ENCODE measurements at places on chromosomes 1 and 21.

DNA sequence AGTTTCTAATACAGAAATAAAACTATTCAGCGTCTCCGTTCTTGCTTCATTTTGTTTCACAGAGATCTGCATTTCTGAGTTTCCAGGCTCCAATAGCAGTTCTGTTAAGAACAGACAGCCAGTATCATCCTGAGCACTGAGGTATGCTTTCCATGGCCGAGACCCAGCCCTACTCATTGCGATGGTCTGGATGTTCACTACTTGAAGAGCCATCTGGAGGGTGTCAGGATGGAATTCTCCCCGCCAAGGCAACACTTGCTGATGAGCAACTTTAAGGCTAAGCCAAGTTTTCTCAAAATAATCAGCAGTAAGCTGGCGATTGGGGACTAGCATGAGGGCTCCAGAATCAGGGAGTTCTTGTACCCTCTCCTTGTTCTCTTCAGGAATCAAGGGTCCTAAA, 7.7 kb upstream of the BCL2L15 start:
- no peak for DNase-seq

- DNase-seq = no peak
These were observed 25.8 kb upstream of the LRRC8C start for GRCh38 chr1:89607156-89607555.

- no peak for DNase-seq
These were observed 263.9 kb upstream of the KAZN start for GRCh38 chr1:14334336-14335176.

DNA sequence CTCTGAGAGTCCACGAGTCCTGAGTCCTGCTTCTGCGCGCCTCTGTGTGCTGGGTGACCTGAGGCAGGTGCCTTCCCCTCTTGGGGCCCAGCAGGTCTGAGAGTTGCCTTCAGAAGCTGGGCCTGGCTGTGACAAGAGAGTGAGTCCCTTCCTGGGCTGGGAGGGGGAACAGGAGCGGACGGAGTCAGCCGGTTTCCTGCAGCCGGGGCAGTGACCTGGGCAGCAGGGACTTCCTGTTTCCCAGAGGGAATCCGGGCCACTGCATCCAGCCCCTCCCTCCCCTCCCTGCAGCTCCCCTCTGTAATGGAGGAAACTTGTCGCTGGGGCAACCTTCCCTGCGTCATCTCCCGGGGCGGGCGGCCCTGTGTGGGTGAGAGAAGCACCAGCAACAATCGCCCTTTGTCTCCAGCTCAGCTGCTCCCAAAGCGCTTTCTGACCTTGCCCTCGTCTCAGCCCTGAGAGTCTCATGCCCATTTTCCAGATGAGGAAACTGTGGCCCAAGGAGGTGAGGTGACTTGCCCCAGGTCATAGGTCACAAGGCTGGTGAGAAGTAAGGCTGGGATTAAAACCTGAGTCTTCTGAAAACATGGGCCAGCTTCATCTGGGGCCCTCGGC, 61.1 kb downstream of the SDC3 start:
- DNase-seq = peak; percentile 94

- DNase-seq = no peak
These were observed 323.8 kb downstream of the AMY1C start for GRCh38 chr1:104073463-104073902.

DNA sequence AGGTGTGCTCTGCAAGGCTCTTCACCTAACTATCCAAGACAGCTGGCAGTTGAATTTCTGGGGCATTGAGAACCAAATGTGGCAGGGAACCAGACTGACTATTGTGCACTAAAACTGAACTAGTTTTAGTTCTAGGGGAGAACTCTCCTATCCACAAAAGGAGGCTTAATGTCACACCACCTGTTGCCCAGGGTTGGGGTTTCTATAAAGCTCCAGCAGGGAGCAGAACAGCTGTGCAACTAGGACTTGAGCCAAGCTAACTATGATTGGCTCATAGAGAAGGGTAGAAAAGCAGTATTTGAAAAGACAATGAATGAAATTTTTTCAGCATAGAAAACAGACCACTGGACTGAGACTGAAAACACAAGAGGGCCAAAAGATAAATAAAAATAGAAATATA, 53.3 kb upstream of the FGGY start:
- no peak for DNase-seq

DNA sequence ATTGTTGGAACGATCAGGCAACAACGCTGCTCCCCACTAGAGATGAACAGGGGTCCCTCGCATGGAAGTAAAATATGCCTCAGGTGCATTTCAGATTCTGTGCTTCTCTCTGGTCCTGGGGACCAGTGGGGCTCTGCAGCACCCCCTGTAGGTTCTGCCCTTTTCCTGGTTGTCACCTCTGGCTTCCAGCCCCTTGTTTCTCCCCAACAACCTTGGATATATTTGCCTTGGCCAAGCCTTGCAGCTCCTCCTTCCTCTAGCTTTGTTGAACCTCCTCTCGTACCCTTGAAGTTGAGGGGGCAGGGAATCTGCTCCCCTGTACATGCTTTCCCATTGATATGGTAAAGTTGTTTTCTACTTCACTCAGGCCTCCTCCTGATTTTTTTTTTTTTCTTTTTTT, 5.4 kb upstream of the RGSL1 start:
- DNase-seq = no peak

- DNase-seq = no peak
These were observed 3.5 kb downstream of the NTMT2 start for GRCh38 chr1:170149241-170149640.

DNA sequence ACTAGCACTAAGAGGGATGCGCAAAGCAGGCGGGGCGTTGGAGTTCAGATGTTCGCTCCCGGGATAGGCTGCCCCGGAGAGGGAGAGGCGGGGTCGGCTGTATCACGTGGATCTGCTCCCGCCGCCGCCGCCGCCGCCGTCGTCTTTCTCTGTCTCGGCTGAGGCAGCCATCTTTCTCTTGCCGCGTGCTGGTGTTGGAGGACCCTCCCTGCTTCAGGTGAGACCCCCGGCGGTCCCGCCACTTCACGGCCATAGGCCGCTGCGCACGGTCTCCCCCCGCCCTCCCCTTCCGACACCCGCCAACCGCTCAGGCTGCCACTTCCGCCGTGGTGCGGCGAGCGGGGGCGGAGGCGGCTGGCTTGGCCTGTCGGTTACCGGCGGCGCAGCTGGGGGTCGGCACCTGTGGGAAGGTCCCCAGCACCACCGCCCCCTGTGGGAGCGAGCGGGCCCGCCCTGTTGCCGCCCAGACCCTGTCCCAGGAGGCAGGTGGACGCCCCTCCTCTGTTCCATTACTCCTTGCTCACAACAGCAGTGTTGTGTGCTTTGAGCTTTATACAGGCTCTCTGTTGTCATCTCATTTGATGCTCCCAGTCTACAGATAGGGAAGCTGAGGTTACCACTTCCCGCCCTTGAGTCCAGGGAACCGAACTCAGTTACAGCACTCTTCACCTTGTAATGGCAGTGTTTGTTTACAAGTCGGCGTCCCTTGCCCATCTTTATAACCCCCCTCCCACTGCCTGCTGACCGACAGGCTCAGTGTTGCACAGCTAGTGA, at the start of gene BTF3L4:
TSS of gene BTF3L4 (plus strand) at position 133 of the 774 bp plus-strand sequence. CDS start 3,553 bp downstream, outside the sequence.
- peak; percentile 98 for DNase-seq

- no peak for DNase-seq
These were observed 239.0 kb downstream of the LMX1A start for GRCh38 chr1:165117482-165117881.

DNA sequence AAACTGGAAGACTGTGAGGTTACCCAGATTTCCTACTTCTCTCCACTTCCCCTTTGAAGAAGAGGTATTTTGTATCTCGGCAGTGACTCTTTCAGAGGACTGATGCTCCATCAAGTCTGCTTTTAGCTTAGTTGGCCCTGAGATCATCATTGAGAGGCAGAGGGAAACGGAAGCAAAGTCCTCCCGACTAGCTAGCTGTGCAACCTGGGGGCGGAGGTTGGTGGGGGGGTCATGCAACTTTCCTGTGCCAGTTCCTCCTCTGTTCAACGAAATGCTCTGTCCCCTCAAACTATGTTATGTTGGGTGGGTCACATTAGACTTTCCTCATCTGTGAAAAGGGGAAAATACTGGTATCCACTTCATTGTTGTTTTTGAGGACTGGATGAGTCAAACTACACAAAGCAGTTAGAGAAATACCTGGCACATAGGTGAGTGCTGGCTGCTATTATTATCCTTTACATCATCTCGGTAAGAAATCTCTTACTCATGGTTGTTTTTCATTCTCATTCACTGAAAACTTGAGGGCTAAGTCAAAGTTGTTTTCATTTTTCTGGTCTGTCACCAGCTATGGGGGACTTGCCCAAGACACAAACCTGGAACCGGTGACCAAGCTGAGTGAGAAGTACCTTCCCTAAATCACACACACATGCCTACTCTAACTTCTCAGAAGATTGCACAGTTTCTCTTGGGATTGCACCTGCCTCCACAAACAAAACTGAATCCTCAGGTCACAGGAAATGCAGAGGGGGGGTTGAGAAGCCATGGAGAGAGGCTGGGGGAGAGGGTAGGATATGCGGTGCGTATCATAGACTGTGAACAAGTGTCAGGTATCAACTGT, 83.3 kb downstream of the ABCA4 start:
- no peak for DNase-seq

GRCh38 chr1:37031429-37031828, 2.9 kb downstream of the GRIK3 start:
- no peak for DNase-seq

GRCh38 chr1:156727926-156728598, at the start of gene METTL25B:
METTL25B (plus strand) TSS chr1:156728469; CDS start chr1:156729105, 636 bp downstream.
- DNase-seq = peak; percentile 83

DNA sequence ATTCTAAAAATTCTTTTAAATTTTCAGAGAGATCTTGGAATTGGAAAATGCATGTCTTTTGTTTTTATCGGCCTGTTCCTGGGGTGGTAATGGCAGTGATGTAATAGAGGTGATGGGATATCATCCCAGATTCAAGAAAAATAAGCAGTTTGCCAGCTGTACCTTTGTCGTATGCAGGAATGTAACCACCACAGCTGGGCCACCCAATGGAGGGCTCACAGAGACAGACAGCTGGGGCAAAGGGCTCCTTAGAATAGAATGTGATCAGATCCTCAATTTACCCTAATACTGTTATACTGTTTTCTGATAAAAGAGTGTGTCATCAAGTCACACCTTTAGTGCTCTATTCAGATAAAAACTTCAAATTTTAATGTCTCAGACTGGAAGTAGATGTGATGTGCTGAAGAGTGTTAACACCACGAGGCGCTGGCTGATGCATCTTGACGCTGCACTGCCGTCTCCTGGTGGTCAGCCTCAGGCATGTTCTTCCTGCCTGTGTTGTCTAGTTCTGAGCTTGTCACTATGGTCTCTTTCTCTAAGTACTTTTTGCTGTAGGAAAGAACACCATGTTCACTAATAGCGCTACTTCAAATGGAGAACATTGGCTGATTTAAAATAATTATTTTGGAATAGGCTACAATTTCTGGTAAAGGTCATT, 78.8 kb downstream of the C1orf21 start:
- DNase-seq = no peak

DNA sequence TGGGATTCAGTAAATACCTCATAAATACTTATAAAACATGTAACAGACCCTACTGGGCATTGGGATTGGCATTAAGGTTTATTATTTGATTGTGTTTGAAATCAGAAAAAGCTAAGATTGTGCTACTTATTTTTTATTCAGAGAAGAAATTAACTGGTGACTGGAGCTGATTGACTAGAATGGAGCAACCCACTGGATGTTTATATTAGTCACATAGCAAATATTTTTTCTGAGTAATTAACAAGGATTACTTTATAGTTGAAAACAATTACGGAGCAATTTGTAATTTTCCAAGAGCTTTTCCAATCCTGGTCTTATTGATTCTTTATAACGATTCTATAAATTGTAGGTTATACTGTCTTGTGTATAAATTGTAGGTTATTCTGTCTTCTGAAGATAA, 208.7 kb downstream of the HLX start:
- no peak for DNase-seq

GRCh38 chr1:178818416-178818815, 52.5 kb downstream of the ANGPTL1 start:
- DNase-seq = no peak

GRCh38 chr1:55035904-55036303, 3.4 kb upstream of the PCSK9 start:
- DNase-seq = no peak

DNA sequence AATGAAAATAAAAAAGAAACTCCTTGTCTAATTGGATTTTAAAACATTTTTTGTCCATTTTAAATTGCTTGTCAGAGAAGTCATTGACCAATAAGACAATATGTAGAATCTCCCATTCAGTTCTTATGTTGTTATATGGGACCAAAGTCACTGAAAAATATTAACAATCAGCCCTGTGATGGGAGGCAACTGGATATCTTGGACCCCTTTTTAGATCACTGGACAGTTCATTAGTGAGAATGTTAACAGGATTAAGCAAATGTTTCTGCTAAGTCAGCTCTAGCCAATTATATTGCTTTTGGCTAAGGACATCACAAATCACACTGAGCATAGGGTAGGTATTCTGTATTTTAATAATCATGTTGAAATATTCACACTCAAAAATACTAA, 609.1 kb upstream of the USP24 start:
- DNase-seq = no peak

DNA sequence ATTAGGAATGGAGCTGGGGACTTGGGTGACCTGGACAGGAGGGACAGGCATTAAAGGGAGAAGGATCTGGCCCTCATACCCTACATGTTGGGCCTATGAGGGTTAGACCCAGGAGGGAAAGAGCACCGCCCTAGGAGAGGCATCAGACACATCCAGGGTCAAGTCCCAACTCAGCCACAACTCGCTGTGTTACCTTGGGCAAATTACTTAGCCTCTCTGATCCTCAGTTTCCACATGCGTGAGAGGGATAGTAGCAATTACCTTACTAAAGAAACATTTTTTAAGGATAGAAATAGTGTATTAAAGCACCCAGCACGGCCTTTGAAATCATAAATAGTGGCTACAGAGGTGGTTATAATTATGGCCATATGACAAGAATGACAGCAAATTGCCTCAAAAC, 20.1 kb upstream of the SELENON start:
- no peak for DNase-seq

DNA sequence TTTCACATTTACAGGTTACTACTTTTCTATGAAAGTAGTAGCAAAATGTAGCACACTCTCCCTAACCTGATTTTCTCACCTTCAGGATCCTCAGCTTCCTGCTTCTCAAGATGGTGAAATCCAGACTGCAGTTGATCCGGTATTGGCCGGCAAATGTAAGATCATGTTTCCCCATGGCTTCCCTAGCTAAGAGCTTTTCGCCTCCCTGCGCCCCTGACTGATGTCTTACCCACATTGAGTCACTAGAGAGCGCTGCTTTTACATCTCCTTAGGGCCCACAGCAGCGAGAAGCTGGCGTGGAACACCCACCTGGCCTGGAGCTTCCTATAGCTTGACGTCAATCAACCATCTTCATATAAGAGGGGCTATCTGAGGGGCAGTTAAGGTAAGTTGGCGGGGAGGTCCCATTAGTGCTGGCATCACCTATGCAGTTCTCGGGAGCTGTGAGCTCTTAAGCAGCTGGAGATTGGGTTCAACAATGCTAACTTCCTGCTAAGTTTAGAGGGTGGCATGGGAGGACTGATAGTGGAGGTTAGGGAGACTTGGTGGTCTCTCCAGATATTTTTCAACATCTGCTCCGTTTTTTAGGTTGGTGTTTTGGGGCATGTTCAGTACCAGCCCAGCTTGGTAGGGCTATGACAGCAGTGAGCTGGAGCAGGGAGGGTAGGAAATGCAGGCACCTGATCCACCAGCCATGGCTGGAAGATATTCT, 5.5 kb downstream of the PTPN7 start:
- DNase-seq = no peak

Data from heart left ventricle (tissue), 16 donors.